H54 (cell line): ENCODE measurements at places on chromosomes 1 and 21.

- no peak for DNase-seq
These were observed 96.4 kb downstream of the GLIS1 start for GRCh38 chr1:53642607-53643006.

- DNase-seq = no peak
These were observed 141.3 kb downstream of the ASTN1 start for GRCh38 chr1:177023249-177023648.

DNA sequence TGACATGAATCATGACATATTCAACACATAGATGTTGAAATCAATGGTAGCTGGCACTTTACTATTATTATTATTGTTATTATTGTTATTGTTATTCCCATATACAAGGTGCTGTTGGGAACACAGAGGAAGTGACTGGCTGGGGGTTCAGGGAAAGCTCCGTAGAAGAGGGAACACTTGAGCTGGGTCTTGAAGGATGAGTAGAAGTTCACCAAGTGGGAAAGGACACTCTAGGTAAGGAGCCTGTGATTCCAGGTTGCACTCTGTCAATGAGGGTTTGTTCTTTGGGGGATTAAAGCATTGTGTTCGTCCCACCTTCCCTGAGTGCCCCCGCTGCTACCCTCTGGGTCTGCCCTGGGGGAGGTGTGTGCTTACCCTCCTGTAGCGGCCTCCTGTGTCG, 14.1 kb downstream of the ZNF362 start:
- DNase-seq = no peak

GRCh38 chr1:206829282-206829681, 36.1 kb upstream of the IL20 start:
- no peak for DNase-seq

DNA sequence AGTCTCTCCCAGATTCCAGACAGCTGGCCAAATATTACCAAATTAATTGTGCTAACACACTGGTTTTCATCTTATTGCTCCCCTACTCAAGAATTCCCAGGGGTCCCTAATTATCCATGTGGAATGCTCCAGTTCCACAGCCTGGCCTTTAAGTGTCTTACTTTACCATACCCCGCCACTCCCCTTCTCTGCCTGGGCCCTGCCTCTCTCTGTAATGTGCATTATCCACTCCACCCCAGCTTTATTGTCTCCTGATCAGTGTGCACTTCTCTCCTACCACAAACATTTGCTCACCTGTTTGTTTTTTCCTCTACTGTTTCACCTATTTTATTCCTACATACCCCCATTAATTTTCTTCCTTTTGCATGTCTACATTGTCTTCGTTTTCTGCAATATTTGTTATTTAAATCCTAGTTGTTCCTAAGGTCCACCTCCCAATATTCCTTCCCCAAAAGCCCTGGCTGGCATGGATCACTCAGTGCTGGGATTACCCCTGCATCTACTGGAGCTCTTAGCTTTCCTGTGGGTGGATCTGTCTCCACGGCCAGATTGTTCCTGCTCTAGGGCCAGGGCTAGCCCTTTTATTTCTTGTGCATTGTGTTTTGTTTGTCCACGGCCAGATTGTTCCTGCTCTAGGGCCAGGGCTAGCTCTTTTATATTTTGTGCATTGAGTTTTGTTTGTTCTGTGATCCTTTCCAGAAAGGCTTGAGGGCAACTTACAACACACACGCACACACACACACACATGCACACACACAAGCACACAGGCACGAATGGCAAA, 33.4 kb upstream of the ATP1B1 start:
- DNase-seq = no peak

DNA sequence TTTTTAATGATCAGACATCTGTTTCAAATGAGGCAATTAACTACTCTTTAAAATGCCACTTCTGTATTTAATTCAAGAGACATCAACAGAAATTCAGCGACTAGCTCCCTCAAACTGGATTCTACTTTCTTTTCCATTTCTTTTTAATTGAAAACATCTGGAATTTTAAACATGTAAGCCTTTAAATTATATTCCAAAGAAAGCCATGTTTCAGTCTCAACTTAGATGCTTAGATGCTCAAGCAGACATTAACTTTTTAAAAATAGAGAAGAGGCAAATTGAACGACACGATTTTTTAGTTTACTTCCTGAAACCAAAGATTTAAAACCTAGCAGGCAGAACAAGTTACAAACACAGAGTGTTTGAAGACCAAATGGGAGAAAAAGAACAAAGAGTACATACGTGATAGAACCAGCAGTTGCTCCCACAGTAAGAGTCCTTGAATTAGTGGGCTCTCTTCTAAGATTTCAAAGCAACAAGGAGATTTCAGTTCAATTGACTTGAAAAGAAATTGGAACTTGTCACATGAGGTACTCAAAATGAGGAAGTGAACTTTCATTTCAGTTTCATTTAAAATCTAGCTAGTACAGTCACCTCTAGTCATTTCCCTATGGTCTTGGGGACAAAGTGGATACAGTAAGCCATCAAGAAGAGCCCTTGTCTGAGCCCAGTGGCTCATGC, at the start of gene CTSS:
Gene CTSS (minus strand): TSS at position 483 of the 681 bp plus-strand sequence. CDS start 1,015 bp downstream, outside the sequence.
- no peak for DNase-seq

DNA sequence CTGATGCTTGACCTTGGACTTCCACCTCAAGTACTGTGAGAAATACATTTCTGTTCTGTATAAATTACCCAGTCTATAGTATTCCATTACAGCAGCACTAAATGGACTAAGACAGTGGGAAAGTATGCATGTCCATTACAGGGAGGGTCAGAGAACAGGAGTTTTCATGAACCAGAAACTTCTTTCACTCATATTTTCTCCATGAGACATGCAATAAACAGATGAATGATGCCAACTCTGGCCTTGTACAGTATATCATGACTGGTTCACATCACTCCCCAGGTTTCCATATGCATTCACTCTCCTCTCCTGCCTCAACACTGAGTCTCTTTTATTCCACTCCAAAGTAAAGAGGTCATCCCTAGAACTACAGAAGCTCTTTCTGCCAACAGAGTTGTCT, 4.5 kb upstream of the IFI16 start:
- no peak for DNase-seq

DNA sequence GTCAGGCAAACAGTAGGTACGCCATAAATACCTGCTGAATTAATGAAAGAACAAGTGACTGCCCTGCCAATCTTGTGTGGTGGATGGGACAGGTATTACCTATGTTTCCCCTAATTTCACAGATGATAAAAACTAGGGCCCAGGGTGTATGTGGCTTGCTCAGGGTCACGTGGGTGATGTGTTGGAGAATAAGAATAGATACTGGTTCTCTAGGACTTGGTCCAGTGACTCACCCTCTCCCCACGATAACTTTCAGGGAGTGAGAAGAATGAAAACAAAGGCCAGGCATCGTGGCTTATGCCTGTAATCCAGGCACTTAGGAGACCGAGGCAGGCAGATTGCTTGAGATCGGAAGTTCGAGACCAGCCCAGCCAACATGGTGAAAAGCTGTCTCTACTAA, 26.7 kb downstream of the SLC26A9 start:
- DNase-seq = no peak

- DNase-seq = no peak
These were observed 46.6 kb downstream of the S1PR1 start for GRCh38 chr1:101283443-101283842.

GRCh38 chr1:48670234-48671020, 106.3 kb downstream of the BEND5 start:
- DNase-seq = no peak

DNA sequence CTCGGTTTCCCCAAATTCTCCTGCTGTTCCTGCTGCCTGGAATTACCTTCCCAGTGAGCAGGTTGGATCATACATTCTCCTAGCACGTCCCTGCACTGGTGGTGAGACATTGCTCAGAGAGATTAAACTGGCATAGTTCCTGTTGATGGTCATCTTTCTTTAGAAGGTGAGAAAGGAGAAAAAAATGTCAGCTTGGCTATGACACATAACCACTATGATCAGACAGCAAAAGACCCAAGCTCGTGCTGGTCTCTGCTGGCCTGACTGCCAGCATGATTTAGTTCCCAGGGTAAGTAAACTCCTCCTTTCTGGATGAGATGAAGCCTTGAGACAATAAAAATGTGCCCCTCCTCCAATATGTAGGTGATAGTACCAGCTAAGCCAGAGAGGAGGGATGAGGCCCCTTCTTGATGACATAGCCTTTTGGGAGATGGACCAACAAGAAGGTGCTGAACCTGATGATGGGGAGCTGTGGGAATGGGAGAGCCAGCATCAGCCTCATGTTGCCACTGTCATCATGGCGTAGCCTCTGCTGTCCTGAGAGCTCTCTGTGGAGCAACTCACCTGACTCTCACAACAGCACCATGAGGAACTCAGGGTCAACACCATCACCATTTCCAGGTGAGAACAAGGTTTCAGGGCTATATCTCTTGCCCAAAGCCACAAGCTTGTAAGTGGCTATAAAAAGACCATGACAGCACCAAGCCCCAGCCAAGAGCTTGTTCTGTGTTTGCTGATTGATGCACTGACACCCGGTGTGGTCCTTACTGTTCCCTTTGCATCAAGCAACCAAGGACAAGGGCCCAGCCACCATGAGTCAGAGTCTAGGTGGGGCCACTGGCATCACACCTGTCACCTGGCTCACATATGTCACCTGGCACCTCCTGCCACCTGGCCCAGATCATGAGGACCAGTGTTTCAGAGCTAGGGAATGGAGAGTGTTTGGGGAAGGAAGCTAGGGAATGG, 200.0 kb downstream of the MATN1 start:
- peak; percentile 53 for DNase-seq

GRCh38 chr1:204997591-204998355, 45.2 kb upstream of the CNTN2 start:
- DNase-seq = no peak

- no peak for DNase-seq
These were observed 153.8 kb downstream of the NTNG1 start for GRCh38 chr1:107294686-107295085.

- no peak for DNase-seq
These were observed 57.8 kb downstream of the SIK1 start for GRCh38 chr21:43369124-43369523.

DNA sequence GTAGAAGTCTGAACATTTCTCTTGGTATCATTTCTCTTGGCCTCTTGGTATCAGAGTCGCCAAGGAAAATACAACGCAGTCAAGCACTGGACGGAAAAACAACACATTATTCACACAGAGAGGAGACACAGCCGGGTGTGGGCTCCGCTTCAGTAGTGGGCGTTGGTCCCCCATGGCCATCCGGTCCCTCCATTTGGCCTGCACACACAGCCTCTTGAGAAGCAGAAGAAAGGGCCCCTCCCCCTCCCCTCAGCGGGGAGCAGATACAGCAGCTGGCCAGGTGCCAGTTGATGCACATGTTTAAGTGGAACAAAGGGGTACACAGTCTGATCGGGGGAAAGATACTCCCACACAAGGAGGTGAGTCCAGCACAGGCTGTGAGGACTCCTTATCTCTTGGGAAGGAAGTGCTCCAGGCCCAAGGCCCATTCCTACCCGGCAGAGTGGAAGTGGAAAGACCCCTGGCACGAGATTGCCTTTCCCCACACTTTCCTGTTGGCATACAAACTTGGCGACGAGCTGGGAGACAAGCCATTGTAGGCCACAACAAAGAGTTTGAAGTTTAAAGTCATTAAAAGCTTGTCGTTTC, 311.3 kb downstream of the FAM72C start:
- DNase-seq = no peak

GRCh38 chr1:29451368-29451892, 215.1 kb downstream of the PTPRU start:
- no peak for DNase-seq

- no peak for DNase-seq
These were observed 2.6 kb upstream of the MAPKAPK2 start for GRCh38 chr1:206682111-206682510.

- peak; percentile 55 for DNase-seq
These were observed 38.8 kb upstream of the SRSF10 start for GRCh38 chr1:24018611-24019580.

GRCh38 chr21:42291003-42291750, 24.0 kb downstream of the TFF3 start:
- no peak for DNase-seq

GRCh38 chr1:177656598-177656997, 313.3 kb downstream of the SEC16B start:
- no peak for DNase-seq

DNA sequence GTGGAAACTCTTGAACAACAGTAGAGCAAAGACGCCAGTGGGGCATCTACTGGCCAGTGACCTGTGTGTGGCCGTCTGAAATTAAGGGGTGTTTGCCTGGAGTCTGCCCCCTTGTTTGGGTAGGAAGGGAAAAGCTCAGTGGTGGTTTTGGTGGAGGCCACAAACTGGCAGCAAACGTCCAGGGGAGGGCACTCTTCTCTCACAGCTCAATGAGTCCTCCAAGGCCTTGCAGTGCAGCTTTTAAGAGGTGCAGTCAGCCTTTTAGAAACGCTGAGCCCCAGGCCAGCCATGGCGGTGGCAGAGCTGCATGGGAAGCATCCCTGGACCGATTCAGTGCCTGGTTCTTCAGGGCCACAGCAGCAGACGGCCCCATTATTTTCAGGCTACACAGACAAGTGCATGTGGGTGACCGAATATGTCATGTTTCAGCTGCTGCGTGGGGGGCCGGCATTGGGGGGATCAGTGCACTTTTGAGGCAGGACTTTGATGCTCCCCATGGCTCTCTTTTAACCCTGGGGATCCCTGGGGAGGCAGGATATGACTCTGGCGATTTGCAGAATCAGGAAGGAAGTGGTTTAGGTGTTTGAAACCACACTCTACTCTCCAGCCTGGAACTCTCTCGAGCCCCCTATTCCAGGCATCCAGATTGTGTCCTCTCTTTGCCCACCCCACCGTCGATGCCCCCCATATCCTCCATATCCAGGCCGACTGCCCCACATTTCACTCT, 414.0 kb downstream of the PRDM2 start:
- DNase-seq = peak; percentile 37

GRCh38 chr1:83702356-83702755, 296.6 kb downstream of the TTLL7 start:
- no peak for DNase-seq

GRCh38 chr1:23701310-23701709, 9.7 kb downstream of the RPL11 start:
- DNase-seq = no peak

DNA sequence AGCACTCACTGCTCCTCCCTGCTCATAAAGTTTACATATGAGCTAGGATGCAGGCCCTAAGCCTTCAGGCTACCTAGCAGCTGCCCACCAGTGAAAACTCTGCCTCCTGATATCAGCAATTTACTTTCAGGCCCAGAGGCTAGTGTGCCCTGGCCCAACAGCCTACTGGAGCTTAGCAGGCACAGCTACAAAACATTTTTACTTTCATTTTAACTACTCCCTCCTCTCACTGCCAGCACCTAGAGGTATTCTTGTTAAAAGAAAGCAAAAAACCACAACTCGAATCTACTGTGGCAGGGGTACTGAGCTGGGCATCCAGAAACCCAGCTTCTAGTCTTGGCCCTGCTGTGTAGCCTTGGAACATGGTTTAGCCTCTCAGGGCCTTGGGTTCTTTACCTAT, 5.8 kb upstream of the LORICRIN start:
- no peak for DNase-seq

DNA sequence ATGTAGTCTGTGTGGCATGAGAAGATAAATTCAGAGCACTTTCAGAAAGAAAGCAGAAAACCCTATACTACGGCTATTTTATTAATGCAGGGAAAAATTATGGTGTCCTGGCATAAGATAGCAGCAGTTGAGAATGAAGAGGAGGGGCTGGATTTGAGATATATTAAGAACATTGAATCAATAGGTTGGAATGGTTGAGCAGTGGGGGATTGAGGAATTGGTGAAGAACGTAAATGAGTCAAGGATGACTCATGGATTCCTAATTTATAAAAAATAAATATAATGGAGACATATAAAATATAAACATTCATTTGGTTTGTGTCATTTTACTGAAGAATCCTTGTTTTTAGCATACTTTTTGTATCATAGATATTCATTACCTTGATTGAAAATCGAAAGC, 234.3 kb upstream of the ADAMTS5 start:
- DNase-seq = no peak
